Tibial nerve (tissue), 4 donors: ENCODE measurements at places on chromosomes 3 and 15.

- no peak for DNase-seq
Measured at GRCh38 chr3:28250999-28251398, 9.6 kb downstream of the CMC1 start.

- no peak for DNase-seq
Measured at GRCh38 chr3:16647668-16648067, 42.4 kb upstream of the DAZL start.

- no peak for DNase-seq
Measured at GRCh38 chr15:42727750-42728381, 9.1 kb downstream of the CDAN1 start.

- DNase-seq: no peak
Measured at GRCh38 chr3:112308151-112308911, 14.3 kb upstream of the SLC9C1 start.
